Activated CD8-positive, alpha-beta T cell treated with anti-CD3 and anti-CD28 coated beads for 36 hours (primary cell): ENCODE measurements at places on chromosomes 7 and 10. TPM values are rescaled to one million over a fixed set of nuclear protein-coding genes. Genes with fewer than 3 reads are reported as not detected.

The HABP2 gene
- total RNA-seq, result not detected

The LIPF gene
- not detected for total RNA-seq

DNA sequence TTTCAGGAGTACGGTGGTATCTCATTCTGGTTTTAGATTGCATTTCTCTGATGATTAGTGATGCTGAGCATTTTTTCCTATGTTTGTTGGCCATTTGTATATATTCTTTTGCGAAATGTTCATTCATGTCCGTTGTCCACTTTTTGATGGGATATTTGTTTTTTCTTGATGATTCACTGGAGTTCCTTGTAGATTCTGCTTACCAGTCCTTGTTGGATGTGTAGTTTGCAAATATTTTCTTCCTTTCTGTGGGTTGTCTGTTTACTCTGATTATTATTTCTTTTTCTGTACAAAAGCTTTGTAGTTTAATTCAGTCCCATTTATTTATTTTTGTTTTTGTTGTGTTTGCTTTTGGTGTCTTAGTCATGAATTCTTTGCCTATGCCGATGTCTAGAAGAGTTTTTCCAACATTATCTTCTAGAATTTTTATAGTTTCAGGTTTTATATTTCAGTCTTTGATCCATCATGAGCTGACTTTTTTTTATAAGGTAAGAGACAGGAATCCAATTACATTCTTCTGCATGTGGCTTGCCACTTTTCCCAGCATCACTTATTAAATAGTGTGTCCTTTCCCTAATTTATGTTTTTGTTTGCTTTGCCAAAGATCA lies 320.5 kb downstream of the MAGI2 start:
- DNase-seq, result no peak

The CLDN15 gene
- 15.8 TPM for total RNA-seq

- no peak for DNase-seq
Measured at GRCh38 chr7:50497068-50497642, 47.0 kb upstream of the FIGNL1 start.

- DNase-seq, result no peak
Measured at GRCh38 chr10:100282907-100283306, 3.6 kb downstream of the BLOC1S2 start.

The AQP1 gene
- 0.27 TPM for total RNA-seq

- DNase-seq, result no peak
Measured at GRCh38 chr7:1812509-1813393, 142.7 kb downstream of the ELFN1 start.

DNA sequence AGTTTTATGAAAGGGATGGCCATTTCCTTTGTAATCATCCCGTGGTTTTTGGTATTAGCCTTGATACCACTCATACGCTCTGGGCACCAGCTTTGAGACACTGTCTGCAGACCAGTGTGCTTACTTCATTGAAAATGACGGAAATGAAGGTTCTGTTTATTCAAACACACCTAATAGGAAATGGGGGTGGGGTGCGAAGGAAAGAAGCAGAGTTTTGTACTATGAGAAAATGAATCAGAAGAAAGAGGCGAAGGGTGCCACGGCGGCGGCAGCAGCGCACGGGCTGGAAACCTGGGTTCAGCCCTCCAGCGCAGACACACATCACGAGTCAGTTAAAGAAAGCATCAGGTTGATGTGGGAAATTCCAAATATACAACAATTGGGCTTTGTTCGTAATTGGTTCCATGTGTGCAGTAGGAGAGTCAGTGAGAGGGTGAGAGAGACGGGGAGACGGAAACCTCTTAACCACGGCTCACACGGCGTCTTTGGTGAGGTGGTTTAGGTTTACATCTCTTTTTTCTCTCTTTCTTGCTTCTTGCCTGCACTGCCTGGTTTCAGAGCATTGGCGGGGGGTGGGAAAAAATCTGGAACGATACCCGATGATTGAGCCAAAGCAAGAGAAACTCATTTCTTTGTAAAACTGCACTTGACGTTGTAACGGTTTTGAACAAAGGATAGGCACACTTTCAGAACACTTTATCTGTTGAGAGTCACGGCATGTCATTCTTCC lies 321.2 kb downstream of the FRMD4A start:
- DNase-seq, result peak; percentile 83

GRCh38 chr7:98753989-98754479 lies 115.8 kb downstream of the TMEM130 start:
- no peak for DNase-seq

- peak; percentile 60 for DNase-seq
Measured at GRCh38 chr10:42866115-42866995, 83.8 kb downstream of the BMS1 start.

The MALRD1 gene
- total RNA-seq, result 0.29 TPM

The IRF5 gene
- 6.5 TPM for total RNA-seq

DNA sequence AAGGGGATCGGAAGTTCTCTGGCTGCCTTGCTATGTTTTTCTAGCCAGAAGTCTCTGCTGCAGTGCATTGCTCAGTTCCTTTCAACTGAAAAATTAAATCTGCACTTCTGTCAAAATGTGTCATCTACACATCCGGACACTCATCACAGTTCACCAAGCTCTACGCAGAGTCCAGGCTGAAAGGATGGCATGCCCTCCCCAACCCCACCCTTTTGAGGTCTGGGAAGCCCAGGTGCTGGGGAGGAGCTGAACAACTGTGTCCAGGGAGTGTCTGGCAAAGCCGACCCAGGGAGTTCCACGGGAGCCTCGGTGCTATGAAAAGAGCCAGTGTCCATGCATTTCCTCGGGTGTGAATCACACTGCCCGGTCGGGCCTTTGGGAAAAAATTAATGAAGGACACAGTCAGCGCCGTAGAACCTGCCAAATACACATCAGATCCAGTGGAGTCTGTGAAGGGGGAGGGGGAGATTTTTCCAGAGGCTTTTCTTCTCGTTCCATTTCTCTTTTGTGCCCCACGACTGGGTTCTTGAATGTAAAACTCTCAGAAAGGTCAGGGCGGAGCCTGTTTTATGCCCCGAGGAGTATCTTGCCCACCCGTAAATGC lies 757 bp upstream of the PALS2 start:
- DNase-seq, result peak; percentile 52

DNA sequence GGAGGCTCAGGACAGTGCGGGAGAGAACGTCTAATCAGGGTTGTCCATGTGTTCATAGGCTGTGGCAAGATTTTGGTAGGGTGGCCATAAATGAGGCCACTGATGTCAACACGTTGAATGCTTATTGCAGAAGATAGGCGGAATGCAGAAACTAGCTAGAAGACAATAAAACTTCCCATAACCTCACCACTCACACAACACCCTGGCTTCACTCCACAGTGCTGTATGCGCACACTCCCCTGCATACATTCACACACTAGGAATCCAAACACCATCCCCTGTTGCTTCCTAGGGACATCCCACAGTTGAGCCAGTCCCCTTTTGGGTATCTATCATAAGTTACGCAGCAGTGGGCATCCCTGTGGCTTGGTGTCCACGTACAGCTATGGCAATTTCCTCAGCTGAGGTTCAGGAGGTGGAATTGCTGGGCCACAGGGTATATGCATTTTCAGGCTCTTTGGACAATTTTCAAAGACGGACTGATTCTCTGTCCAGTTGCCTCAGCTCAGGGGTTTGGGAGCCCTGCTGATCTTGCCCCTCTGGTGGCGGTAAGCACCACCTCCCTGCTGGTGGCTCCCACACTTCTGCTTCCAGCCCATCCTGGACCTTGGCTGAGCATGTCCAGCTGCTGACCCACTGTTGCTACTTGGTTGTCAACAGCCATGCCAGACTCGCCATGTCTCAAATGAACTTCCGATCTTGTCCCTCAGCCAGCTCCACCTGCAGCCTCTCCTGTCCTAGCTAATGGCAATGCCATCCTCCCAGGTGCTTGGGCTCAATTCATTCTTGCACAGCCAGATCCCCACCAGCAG lies 36.4 kb downstream of the CDH23 start:
- no peak for DNase-seq

DNA sequence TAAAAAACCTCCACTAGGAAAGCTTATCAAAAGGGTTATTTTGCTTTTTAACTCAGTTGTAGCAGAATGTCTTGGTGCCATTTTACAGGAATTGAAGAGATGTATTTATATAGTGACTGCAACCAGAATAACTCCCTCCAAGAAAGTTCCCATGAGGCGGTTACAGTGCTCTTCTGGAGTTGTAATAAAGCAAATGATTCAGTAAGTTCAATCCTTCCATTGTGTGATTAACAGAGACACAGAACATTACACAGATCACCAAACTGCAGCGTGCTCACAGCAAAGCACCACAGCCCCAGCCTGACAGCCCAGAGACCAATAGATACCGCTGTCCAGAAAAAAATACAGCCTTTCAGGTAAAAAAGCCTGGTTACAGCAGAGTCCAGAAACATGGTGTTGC lies 21.9 kb upstream of the CABCOCO1 start:
- DNase-seq, result no peak

- no peak for DNase-seq
Measured at GRCh38 chr7:108629651-108630400, 60.2 kb downstream of the DNAJB9 start.

The TMEM196 gene
- total RNA-seq, result not detected

The ZNF92 gene
- total RNA-seq, result 13.8 TPM

- no peak for DNase-seq
Measured at GRCh38 chr7:132456418-132456817, 119.9 kb downstream of the PLXNA4 start.

The CHCHD1 gene
- total RNA-seq, result 33.0 TPM

The TMEM139 gene
- 1.6 TPM for total RNA-seq

- peak; percentile 42 for DNase-seq
Measured at GRCh38 chr10:102678842-102679289, 34.6 kb downstream of the TRIM8 start.

DNA sequence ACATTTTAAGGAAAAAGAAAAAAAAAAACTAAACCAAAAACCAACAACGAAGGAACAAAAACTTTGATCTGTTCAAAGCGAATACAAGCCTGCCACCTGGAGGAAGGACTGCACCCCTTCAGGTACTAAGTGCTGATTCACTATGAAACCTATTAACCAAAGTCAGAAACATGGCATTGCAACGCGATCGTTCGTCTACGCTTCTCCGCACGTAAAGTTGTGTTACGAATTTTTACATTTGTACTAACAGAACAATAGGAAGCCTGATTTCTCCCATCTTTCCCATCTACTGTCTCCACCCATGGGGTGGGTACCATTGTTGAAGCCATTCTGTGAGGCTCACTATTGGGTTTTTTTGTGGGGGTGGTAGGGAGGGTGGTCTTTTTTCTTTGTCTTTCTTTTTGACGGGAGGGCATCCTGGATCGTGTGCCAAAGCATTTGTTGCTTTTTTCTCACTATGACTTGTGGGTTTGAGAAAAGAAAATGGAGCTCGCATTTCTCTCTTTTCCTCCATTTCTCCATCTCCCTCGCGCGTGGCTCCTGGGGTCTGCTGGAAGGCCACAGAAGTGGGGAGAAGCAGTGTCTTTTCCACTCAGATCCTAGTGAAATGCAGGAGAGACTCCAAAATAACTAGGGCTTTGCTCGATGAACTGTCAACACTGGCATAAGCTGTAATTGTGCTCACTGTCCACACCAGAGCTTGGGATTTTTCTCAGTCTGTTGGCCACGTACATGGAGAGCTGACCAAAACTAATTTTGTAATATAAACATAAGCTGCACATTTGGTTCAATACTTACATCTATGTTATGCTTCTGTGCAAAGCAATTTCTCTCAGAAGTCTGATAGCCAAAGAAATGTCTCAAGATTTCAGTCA lies 100.9 kb upstream of the YAE1 start:
- peak; percentile 68 for DNase-seq

DNA sequence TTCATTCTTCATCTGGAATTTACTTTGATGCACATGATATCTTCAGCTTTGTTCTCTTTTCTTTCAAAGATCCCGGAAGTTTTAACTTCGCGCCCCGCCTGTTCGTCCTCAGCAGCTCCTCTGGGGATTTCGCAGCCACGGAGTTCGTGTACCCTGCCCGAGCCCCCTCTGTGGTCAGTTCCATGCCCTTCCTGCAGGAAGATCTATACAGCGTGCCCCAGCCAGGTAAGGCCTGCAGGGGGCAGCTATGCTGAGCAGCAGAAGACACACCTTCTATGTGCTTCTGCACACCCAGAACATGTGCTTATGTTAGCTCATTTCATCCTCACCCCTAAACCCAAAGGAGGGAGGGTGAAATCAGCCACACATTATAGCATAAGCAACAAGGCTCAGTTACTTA lies 79.7 kb upstream of the LYZL2 start:
- DNase-seq, result no peak

DNA sequence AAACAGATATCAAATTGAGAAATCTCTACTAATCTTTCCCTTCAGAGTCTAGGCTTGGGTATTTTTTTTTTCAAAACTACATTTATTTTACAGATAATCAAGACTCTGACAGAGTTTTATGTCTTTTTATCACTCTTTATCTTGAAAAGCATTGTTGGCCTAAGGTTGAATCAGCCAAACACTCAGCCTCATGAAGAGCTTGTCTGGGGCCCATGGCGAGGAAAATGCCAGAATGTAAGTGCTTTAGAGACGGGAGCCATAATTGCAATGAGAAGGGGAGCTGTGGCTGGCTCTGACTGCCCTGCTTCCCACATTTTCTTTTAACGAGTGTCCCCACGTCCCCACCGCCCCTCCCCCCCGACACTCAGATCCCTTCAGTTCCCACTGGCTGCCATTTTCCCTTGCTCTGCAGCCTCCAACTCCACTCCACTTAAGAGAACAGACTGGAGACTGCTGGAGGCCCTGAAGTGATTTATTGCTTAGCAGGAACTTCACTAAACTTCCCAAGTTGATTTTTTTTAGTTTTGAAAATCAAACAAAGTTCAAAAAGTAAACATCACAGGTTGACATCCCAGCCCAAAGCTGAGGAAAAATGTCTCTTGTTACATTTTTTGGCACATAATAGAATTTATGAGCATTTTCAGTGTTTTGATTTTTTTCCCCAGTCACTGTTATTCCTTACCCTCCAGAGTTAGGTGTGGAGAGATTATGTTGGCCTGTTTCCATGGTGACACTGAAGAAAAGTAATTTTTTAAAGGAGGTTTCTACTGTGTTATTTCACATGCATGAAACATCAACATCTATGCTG lies 637.5 kb upstream of the GALNT17 start:
- DNase-seq, result no peak

DNA sequence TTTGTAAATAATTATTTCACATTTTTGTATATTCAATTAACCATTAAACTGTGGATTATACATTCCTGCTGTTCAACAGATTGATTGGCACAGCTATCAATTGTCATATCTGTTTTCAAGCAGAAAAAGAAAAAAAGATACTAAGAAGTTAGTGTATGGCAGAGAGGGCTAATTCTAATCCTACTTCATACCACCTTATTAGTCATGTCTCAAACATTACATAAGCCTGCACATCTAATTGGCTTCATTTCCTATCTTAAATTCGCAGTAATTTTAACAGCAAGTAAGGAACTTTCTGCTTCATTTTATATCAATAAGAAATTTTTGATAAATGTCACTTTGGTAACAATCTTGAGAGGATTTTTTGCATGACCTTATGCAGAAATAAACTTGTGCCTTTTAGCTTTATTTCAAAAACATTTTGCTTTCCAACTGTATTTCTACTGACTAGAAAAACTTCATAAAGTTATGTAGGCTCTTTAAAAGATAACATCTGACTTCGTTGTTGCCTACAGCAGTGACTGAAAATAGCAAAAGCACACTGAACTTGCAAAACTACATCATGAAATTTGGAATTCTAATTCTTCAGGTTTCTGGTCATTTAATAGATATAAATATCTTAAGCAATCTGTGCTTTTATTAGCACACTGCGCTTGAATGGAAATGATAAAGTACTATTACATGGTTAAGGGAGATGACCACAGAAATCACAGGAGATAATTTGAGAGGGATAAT lies 111.5 kb downstream of the SEMA3C start:
- DNase-seq, result no peak

- DNase-seq, result no peak
Measured at GRCh38 chr10:50928190-50928552, 42.7 kb upstream of the A1CF start.
